ENCODE measurements at places on chromosomes 1 and 21.

- DNase-seq: no peak
These were observed 32.3 kb downstream of the POU2F1 start for GRCh38 chr1:167252986-167253385.

GRCh38 chr1:53470584-53470983 is 11.4 kb downstream of the DMRTB1 start:
- no peak for DNase-seq

DNA sequence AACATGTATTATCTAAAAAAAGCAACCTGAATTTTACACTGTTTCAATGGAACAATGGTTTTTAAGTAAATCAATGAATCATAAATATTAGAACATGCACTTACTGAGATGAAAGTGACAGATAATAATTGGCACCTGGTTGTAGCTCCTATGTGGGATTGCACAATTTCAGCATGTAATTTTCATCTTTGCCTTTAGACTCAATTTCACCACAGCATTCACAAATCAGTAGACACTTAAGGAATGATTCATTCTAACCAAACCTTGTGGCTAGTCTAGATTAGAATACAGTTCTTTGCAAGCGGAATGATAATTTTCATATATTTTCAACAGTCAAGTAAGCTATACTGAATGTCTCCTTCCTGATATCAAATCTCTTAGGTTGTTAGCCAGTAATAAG is 853.4 kb downstream of the KCNT2 start:
- no peak for DNase-seq

DNA sequence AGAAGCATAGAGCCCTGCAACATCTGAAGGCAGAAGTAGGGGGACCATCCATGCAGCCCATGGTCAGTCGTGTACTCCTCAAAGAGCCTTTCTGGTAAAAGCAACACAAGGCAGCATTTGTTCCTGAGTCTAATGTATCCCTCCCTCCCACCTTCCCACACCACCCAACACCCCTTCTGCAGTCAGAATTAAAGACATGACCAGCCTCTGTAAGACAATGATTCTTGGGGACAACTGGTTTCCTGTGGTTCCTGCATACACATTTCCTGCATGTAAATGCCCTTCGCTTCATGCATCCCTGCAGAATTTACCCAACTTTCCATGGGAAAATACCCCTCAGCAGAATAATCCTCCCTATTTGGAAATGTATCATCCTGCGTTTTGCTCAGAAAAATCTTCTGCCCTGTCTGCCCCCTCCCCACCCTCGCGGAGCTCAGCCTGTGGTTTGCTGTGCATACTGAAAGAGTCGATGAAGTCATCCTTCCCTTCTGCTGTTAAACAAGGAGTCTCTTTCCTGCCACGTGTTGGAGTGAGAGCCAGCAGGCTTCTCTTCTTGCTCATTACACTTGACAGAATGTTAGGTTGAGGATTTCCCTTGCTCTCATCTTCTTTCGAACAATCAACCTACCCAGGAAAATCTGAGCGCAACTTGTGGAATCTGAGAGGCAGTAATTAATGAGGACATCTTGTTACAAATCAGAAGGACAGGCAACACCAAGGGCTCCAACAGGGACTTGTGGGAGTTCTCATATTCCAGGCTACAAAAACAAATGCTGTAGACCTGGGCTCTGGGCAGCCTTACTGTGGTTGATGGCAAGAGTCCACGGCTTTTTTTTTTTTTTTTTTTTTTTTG is 4.7 kb downstream of the TNN start:
- peak; percentile 60 for DNase-seq

All from GM12865 (cell line).